Activated CD8-positive, alpha-beta memory T cell treated with anti-CD3 and anti-CD28 coated beads for 4 hours (primary cell): ENCODE measurements at places on chromosomes 16 and 17.

DNA sequence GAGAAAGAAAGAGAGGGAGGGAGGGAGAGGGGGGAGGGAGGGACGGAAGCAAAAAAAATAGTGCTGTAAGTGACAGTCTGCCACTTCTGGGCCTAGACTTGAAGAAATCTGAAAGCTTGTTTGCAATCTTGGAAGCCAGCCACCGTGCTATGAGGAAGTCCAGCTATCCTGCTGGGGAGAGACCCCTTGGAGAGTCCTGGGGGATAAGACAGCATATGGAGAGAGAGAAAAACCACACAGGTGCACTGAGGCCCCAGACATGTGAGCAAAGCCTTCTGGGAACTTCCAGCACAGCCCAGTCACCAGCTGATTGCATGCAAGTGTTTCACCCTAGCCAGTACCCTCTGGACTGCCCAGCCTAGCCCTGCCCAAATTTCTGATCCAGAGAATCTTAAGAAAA lies 12.6 kb upstream of the ALOX12B start:
- no peak for DNase-seq

GRCh38 chr17:75639771-75640555 lies 6.7 kb downstream of the SMIM5 start:
- no peak for DNase-seq

GRCh38 chr17:31560616-31561235 lies 169.3 kb downstream of the RAB11FIP4 start:
- no peak for DNase-seq

- no peak for DNase-seq
Measured at GRCh38 chr16:12063004-12063395, 86.5 kb downstream of the SNX29 start.

DNA sequence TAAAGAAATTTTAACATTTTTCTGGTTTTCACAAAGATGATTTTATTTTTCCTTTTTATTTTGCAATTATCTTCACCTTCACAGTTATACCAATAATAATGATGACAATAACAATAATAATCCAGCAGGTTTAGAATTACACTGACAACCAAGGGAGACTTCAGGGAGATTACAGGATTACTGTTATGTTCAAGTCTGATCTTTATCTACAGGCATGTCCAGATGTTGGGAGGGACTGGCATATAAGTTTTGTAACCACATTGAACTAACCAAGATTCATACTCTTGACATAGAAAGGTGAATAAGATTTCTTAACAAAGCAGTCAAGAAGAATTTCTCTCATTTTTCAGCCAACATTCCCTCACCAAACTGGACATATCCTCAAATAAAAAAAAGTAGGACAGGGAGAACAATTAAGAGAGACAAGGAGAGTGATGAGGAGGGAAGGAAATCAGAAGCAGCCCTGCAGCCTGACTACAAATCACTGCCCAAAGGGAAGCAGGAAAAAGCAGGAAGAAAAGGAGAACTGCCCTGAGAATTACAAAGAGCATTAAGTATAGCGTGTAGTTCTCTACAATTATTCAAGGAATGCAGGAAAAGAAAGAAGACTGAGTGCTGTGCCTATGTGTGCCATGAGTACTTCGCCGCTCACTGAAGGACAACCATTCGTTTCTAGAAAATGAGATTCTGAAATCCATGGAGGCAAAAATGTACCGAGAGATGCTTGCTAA lies 155.7 kb upstream of the C17orf78 start:
- DNase-seq, result no peak

DNA sequence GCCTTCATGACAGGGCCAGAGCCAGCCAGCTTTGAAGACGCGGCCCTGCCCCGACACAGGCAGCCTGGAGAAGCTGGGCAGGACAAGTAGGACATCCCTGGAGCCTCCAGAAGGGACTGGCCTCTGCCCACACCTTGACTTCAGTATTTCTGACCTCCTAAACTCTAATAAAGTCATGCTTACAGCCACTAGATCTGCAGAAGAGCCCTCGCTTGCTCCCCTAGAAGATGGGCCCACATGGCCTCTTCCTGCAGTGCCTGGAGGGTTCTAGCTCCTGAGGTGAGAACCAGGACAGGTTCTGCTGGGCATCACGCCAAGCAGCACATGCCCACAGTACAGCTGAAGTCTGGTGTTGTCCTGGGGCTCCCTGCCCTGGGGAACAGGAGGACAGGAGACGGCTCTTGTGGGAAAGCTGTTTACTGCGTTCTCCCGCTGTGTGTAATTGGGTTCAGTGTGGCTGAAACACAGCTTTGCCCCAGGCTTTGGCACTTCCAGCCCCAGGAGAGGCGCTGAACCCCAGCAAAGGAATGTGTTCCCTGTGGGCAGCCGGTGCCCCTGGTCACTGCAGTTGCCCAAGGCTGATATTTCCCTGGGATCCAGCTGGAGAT lies 2.6 kb downstream of the APRT start:
- no peak for DNase-seq

DNA sequence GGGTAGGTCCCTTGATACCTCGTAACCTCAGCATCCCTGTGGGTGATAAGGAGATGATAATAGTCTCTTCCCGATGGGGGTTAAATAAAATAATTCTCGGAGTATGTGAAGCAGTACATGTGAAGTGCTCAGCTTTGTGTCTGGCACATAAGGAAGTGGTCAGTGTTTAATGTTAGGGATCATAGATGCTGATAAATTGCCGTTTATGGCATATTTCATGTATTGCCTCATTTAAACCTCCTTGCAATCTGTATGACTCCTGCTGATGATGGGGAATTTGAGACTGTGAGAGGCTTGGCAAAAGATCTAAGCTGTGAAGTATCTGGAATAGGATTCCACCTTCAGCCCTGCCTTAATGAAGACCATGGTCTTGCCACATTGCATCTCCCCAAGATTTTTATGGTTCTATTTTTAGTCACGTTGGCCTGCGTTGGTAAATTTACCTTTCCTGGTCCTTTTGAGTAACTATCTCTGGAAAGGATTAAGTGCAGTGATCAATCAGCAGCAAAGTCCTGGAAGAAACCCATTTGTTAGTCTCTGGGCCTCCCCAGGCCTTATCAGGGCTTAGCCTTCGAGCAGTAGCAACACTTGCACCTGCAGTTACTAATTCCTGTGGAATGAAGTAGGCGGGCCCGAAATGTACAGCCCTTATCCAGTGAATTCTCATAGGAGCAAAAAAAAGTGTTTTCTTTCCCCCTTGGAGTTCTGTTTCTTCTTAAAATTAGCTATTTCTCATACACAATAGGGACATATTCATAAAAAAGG lies 144.9 kb downstream of the WWOX start:
- no peak for DNase-seq

GRCh38 chr17:41976142-41976768 lies 9.7 kb downstream of the CNP start:
- DNase-seq, result no peak

GRCh38 chr17:60240290-60240689 lies 90.5 kb downstream of the CA4 start:
- DNase-seq, result no peak

- DNase-seq, result peak; percentile 67
Measured at GRCh38 chr16:50665128-50665878, 15.8 kb downstream of the SNX20 start.

- DNase-seq, result no peak
Measured at GRCh38 chr16:23182679-23183542, at the start of gene SCNN1G. TSS of gene SCNN1G (plus strand) at chr16:23182745. CDS start at chr16:23186272, 3,527 bp downstream.

- no peak for DNase-seq
Measured at GRCh38 chr16:17988839-17989238, 347.7 kb downstream of the NPIPA8 start.

DNA sequence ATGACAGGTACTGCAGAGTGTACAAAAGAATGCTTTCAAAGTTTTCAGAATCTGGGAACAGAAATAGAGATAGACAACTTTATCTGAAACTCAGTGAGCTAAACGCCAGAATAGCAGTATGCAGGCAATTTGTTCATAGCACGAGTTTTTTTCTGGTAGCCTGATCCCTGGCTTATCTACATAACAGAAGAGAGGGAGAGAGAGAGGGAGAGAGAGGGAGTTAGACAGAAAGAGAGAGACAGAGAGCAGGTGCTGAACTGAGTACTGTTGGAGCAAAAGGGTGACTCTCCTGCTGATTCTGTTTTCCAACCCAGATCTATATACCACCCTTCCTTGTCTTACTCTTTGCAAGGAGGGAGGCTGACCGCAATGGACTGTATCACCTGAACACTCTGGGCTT lies 388.0 kb upstream of the CA10 start:
- DNase-seq, result no peak

- no peak for DNase-seq
Measured at GRCh38 chr16:8155275-8155674, 435.0 kb downstream of the TMEM114 start.

- no peak for DNase-seq
Measured at GRCh38 chr16:30065943-30066760, 592 bp downstream of the ALDOA start.

- DNase-seq, result no peak
Measured at GRCh38 chr16:24491731-24492130, 47.6 kb upstream of the RBBP6 start.

DNA sequence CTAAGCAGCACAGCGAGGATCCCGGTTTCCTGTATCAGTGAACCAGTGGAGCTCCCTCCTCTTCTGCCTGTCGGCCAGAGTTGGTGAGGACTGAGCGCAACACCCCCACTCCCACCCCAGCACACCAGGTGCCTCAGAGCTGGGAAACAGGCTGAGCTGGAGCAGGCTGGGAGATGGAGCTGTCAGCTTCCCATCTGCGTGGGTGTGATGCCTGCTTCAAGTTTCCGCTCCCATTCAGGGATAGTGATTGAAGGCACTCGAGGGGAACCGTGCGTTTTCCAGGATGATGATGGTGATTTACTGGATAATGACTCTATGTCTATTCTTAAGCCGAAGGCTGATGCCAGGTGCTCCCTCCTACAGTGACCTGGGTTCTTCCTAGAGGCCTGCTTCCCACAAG lies 144.5 kb downstream of the TMEM132E start:
- no peak for DNase-seq

DNA sequence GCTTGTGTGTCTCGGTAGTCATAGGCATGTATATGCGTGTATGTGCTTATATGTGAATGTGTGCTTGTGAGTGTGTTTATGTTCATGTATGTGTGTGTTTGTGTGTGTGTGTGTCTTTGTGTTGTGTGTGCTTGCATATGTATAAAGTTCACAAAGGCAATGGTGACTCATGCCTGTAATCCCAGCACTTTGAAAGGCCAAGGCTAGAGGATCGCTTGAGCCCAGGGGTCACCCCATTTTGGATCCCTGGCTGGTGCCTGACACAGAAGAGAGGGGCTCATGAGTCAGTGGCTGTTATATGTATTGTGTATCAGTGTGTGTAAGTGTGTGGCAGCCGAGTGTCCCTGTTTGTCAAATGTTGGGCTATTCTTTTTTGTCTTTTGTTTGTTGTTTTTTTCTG lies 69.3 kb downstream of the ABCC1 start:
- no peak for DNase-seq

- no peak for DNase-seq
Measured at GRCh38 chr17:70886648-70887047, 717.3 kb downstream of the KCNJ2 start.

GRCh38 chr16:88279998-88280397 lies 102.8 kb upstream of the ZNF469 start:
- no peak for DNase-seq

- no peak for DNase-seq
Measured at GRCh38 chr17:917391-917811, 62.2 kb downstream of the NXN start.

DNA sequence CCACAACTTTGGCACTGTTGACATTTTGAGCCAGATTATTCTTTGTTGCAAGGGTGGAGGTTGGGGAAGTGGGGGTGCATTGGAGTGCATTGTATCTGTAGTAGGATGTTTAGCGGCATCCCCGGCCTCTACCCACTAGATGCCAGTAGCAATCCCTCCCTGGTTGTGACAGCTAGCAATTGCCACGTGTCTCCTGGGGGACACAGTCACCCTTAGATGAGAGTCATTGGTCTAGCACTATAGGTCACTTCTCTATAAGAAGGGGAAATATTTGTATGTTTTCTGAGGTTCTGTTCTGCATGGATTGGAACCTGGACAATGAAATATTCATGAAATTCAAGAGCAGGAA lies 32.4 kb downstream of the MSI2 start:
- DNase-seq, result no peak

DNA sequence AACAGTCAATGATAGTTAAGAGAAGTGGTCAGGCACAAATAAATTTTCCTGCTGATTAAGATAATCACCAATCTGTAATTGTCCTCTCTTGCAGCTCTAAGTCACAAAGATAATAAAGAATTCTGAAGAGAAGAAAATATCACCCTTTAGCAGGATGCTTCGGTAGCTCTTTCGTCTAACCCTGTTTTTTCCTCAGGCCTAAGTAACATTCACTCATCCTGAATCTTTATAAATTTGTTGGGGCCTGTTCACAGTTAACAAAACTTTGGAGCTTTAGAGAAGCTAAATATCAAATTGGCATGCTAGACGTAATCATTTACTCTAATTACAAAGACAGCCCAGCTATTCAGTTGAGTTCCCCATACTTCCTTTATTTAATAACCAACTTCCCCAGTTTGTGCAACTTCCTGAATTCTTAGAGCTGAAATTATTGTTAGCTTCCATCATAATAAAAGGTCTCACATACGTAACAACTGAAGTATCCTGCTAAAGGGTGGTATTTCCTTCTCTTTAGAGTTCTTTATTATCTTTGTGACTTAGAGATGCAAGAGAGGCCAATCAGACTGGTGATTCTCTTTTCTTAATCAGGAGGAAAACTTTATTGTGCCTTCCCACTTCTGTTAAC lies 118.6 kb downstream of the TANGO6 start:
- DNase-seq, result no peak

- DNase-seq, result no peak
Measured at GRCh38 chr16:75224306-75225082, 5.7 kb downstream of the CTRB1 start.

- DNase-seq, result no peak
Measured at GRCh38 chr16:83856792-83857191, 42.1 kb upstream of the MLYCD start.

GRCh38 chr16:11629071-11630030 lies 38.9 kb upstream of the SNN start:
- DNase-seq, result no peak
